ENCODE measurements at places on chromosomes 1 and 21.
A peak's percentile ranks its signal among the peaks of the same experiment; 100 is the strongest.

- no peak for DNase-seq
Observed at GRCh38 chr1:231779081-231779480, 152.5 kb downstream of the DISC1 start.

- no peak for DNase-seq
Observed at GRCh38 chr1:229363723-229364122, 20.9 kb upstream of the CCSAP start.

GRCh38 chr1:20528221-20528620 lies 20.3 kb upstream of the MUL1 start:
- no peak for DNase-seq

DNA sequence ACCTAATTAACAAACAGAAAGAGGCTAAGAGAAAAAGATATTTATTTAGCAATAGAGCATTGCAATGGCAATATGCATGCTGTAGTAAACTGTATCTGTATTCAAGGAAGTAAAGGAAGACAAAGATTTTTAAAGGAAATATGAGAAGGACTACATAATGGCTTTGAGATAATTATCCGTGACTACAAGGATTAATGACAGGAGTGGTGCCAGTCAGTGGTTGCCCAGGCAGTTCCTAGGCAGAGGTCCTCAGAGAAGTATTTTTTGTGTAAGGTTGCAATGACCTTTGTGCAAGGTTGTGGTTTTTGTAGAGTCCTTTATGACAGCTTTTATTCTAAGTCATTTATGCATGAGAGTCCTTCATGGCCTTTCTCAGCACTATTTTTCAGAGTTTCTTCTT lies 711.1 kb upstream of the CHRM3 start:
- DNase-seq: no peak

DNA sequence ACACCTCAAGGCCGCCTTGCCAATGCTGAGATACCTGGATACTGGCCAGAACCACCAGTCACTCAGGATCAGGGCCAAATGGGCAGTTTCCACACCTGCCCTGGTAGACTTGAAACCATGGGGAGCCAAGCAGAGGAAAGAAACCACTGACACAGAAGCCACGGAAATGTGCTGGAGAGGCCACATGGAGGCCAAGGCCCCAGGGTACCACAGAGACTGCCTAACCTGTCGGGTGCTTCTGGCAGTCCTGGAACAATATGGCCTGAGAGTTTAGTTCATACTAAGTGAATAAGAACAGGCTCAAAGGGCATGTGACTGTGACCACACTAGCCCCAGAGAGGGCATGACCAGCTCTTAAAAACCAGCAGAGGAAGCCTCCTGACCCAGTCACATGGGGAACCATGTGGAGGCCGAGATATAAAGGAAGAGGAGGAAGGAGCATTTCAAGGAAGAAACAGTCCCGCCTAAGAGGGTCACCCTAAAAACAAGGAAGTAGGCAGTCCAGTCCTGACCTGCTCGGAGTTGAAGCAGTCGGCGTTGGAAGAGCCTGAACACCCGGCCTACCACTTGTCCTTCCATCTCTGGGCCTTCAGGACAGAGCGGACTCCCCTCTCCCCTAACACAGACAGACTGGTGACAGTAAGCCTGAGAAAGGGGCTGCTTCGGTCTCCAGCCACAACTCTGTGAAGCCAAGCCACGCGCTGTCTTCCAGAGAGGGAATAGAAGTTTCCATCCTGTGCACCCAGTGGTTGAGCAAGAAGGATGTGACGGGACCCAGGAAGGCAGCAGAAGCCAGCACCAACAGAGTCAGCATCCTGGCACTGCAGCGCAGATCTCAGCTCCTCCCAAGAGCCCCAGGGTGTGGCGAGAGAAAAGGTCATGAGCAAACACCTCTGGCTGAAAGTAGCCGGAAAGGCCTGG lies at the start of gene DENND2D:
DENND2D (minus strand) TSS at position 766 of the 921 bp plus-strand sequence; CDS start at position 579, 187 bp downstream.
- no peak for DNase-seq

DNA sequence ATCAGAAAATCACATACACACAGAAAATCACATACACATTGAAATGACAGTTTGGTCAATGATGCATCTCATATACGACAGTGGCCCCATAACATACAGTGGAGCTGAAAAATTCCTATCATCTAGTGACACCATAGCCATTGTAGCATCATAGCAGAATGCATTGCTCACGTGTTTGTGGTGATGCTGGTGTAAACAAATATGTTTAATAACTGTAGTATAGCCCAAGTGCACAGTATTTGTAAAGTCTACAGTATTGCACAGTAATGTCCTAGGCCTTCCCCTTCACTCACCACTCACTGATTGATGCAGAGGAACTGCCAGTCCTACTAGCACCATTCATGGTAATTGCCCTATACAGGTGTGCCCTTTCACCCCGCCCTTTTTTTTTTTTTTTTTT lies 30.1 kb upstream of the RUNX1 start:
- DNase-seq: no peak

GRCh38 chr1:194598098-194598497 lies 1411.7 kb upstream of the B3GALT2 start:
- no peak for DNase-seq

GRCh38 chr1:155066777-155067176 lies 3.2 kb downstream of the EFNA4 start:
- no peak for DNase-seq

- no peak for DNase-seq
Observed at GRCh38 chr1:170978371-170978910, 43.1 kb downstream of the MROH9 start.

- DNase-seq: no peak
Observed at GRCh38 chr1:69295265-69295664, 272.5 kb upstream of the LRRC7 start.

DNA sequence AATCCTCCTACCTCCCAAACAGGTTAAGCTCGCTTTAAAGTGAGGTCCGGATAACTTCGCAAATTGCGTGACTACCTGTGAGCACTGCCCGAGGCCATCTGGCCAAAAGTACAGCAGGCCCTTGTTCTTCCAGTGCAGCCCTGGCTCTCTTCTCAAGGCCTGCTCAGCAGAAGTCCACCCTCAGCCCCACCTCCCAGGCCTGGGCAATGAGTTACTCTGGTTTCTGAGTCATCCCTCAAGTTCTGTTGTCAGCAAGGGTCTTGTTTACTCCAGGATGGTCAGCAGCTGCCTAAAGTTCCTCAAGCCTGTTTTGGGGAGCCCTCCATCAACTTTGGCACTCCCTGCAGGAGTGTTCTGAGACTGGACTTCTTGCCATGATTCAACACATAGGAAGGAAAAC lies 101.7 kb downstream of the BCAR3 start:
- DNase-seq: peak; percentile 82

DNA sequence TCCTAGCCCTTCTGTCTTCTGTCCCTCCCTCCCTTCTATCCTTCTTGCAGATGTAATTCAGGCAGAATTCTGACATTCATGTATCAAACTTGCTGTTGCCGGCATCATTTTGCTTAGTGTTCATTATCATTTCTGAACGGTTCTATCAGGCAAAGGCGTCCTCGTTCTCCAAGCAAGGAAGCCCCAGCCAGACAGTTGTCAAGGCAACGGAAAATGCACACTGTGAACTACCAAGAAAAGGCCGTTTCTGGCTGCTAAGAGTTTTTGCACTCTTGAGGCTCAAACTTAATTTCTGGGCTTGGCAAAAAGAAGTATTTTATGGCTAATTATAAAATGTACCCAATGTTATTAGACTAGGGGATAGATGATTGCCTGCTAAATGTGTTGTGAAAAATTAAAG lies 164.7 kb upstream of the KCNJ15 start:
- no peak for DNase-seq

DNA sequence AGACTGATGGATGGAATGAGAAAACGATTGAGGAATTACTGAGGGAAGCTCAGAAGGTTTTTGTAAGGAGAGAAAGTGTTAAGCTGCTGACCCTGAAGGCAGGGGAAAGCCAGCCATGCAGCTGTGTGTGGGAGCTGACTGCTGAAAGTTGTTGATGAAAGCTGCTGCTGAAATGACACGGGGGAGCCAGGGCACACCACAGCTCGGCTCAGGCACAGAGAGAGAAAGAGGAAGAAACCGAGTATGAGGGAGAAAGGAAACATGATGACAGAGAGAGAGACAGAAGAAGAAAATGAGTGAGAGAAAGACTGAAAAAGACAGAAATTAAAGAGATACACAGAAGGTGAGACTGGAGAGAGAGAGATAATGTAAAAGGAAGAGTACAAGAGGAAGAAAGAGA lies 115.5 kb downstream of the LRRC53 start:
- no peak for DNase-seq

DNA sequence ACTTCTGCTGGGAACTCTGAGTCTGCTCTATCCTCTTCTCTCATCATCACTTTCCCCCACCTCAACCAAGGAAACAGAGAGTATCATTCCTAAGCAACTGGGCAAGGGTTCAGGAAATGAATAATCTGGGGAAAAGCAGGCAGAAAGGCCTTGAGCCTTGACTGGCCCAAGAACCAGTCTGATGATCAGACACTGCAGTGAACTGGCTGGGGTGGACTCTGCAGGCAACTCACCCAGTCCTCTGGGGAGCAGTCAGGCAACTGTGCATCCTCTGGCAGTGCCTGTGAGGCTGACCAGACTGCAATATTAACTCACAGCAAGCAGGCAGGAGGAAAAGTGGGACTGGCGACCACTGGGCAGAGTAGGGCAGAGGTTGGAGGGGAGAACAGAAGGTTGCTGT lies 991 bp downstream of the ANKRD35 start:
- peak; percentile 52 for DNase-seq

DNA sequence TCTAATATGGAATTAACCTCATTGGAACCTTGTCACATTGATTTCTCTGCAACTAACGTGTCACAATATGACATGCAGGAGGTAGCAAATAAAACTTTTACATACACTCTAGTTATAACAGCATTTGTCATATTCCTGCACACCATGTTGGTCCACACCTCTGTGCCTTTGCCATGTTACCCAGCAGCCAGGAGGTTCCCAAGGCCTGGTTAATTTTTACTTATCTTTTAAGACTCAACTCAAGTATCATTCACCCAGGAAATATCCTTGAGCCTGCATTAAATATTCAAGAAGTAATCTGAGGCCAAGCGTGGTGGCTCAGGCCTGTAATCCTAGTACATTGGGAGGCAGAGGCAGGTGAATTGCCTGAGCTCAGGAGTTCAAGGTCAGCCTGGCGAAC lies 447.2 kb upstream of the NR5A2 start:
- no peak for DNase-seq

GRCh38 chr1:9149151-9149550 lies 20.2 kb upstream of the GPR157 start:
- no peak for DNase-seq

DNA sequence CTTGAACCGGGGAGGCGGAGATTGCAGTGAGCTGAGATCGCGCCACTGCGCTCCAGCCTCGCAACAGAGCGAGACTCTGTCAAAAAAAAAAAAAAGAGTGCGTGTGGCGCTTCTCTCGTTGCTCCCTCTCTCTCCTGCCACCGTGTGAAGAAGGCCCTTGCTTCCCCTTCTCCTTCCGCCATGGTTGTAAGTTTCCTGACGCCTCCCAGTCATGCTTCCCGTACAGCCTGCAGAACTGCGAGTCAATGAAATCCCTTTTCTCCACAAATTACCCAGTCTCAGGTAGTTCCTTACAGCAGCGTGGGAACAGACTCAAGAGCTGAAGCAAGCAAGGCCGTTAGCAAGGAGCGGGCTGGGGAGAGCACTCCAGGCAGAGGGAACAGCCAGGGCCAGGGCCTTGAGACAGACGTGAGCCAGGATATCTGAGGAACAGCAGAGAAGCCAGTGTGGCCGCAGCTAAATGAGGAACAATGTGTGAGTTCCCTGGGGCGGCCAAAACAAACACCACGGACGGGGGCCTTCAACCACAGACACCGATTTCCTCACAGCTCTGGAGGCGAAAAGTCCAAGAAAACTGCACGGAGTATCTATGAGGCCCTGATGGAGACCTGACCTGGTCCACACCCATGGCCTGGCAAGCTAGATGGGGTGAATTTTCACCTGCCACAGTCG lies 54.2 kb upstream of the ETS2 start:
- no peak for DNase-seq

GRCh38 chr1:42348498-42348897 lies 13.5 kb upstream of the FOXJ3 start:
- DNase-seq: no peak

DNA sequence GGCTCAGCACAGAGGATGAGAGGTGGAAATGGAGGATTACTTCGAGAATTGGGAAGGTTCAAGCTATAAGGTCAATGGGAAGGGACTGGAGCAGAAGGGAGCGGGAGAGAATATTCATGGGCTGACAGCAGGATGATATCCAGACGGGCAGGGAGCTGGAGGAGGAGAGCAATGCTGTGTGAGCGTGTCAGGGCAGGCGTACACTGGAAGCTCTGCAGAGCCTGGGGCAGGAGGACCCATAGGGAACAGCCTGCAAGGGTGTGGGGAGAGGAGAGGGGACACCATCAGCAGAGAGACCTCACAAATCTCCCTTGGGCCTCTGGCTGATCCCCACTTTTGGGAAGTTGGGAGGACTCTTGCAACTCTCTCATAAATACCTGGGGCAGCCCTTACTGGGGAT lies 13.7 kb downstream of the CSF1 start:
- no peak for DNase-seq

DNA sequence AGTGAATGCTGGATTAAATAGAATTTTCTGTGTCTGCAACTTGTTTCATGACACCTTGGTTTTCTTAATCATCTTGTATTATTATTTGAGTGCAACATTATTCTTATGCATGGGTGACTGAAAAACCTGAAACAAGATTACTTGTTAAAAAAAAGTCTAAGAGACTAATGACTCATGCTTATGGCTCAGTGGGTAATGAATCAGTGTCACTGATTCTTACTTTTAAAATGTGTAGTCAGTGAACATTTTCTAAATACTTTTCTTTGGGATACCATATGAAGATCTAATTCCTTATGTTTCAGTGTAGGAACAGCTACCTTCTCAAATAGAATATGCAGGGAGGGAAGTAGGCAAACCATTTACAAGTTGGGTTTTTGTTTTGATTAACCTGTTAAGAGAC lies 65.5 kb downstream of the PRKAA2 start:
- DNase-seq: peak; percentile 37

GRCh38 chr21:37153196-37153934 lies 80.3 kb downstream of the TTC3 start:
- DNase-seq: peak; percentile 60

GRCh38 chr1:204418174-204419063 lies 6.8 kb upstream of the PPP1R15B start:
- DNase-seq: no peak

- peak; percentile 71 for DNase-seq
Observed at GRCh38 chr1:205748403-205749233, 1.4 kb downstream of the NUCKS1 start.

DNA sequence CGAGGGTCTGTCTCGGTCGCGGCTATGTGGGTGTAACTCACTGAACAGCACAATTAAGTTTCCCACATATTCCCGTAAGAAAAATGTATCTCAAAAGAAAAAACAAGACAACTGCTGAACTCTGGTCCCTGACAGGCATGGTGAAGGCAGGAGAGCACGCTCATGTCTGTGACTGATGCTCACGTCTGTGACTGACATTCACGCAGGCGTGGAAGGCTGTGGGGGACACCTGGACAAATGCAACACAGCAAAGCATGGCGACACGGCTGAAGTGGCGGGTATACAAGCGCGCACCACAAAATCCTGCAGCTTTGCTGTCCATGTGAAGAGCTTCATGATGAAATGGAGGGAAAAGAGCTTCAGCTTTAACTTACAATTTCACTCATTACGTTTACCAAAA lies 6.0 kb downstream of the PTTG1IP start:
- no peak for DNase-seq
